Esophagus muscularis mucosa (tissue), 4 donors: ENCODE measurements at places on chromosomes 2 and 18. TPM values are rescaled to one million over a fixed set of nuclear protein-coding genes. Genes with fewer than 3 reads are reported as not detected.
A peak's percentile ranks its signal among the peaks of the same experiment; 100 is the strongest.

Gene CRYBA2
- total RNA-seq, result not detected

Gene MSTN
- total RNA-seq, result 0.23 TPM

Gene GBX2
- total RNA-seq, result not detected

Gene SMYD1
- total RNA-seq, result 26.1 TPM

Gene FAP
- total RNA-seq, result 10.8 TPM

Gene ABCG8
- total RNA-seq, result not detected

Gene ZNF892
- total RNA-seq, result 6.9 TPM

GRCh38 chr2:159094173-159094737 is 125.8 kb downstream of the TANC1 start:
- DNase-seq, result no peak

GRCh38 chr2:114724454-114724853 is 282.0 kb downstream of the DPP10 start:
- DNase-seq, result no peak

DNA sequence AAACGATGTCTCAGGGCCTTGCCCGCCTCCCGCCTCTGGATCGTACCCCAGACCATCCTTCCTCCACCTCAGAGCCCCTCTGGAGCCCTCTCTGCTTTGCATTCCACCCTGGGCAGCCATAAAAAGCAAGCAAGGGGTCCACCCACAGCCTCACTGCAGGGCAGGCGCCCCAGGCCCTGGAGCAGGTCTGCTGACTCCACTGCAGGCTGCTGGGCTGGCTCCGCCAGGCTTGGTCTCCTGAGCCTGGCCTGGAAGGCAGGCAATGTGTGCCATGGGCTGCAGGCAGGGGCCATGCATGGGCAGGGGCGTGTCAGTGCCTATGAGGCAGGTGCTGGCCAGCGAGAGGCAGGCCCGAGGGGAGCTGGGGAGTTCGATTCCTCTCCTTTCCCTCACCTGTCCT is 186.0 kb downstream of the ANKRD30B start:
- DNase-seq, result peak; percentile 91

- no peak for DNase-seq
Observed at GRCh38 chr2:7444626-7445025, 527.4 kb downstream of the RNF144A start.

DNA sequence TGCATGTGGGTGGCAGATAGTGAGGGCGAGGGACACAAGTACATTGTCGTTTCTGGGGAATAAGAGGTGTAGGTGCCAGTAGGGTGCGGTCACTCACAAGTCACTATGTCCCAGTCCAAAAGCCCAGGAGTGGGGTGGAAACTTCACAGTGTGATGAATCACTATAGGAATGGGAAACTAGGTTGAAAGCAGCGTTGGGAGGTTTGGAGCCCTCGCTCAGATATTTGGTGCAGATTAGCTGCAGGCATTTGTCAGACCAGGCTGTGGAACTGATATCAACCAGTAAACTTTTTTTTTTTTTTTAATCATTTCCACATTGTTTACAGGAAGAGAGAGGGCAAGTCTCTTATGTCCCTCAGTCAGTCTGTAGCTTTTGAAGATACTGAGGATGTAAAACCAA is 121.8 kb downstream of the CERS6 start:
- DNase-seq, result no peak

- no peak for DNase-seq
Observed at GRCh38 chr2:154670083-154670482, 28.4 kb upstream of the KCNJ3 start.

DNA sequence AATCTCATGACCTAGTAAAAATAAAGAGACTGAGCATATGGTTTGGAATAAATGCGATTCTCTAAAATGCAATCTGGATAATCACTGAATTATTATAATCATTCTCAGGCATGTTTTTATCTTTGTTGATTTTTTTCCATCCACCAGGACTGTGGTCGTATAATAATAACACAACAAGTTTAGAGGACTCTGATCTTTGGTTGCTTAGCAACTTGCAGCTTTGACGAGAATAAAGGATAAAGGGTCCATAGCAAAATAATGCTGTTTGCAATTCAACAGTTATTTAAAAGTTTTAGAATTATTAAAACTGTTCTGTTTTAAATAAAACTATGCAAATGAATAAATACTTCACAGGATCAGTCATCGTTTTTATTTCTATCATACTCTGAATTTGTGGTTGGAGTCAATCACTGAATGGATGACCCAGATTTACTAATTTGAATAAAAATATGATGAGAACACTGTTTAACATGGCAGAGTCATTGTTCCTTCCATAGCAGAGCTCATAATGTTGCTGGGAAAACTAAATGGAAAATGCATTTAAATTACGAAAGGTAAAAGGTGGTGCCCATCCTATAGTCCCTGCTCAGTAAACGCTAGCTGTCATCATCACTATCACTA is 29.3 kb downstream of the DNER start:
- DNase-seq, result no peak
